ENCODE measurements at places on chromosomes 3 and 15.

DNA sequence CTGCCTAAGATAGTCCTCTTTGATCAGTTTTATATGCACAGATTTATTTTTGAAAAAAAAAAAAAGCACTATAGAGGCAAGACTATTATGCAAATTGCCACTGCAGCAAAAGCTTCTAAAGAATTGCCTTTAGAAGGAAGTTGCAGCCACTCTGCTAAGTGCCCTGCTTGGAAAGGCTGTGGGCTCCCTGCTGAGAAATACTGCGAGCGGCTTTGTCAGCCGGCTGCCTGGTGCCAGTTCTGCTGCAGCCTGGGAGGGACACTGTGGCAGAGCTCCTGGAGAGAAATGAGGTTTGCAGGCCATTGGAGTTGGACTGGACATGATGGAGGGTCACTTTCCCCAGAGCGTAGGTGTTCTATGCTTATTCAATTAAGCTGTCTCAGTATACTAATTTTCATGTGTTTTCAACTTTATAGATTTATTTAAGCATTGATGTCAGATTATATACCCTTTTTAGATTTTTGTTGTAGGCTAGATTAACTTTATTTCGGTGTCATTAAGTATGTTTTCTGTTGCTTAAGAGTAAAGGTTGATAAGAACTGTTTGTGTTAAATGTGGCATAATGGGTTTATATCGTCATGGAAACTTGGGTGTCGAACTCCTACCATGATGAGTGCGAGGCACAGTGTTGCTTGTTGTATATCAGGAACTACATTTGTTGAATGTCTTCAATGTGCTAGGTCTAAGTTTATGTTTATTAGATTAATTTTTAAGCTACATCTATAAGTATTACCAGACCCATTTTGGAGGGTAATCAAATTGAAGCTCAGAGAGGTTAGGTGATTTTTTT, 6.6 kb downstream of the MAP2K5 start:
- no peak for DNase-seq

GRCh38 chr15:59354417-59355031, 18.1 kb downstream of the MYO1E start:
- DNase-seq, result no peak

DNA sequence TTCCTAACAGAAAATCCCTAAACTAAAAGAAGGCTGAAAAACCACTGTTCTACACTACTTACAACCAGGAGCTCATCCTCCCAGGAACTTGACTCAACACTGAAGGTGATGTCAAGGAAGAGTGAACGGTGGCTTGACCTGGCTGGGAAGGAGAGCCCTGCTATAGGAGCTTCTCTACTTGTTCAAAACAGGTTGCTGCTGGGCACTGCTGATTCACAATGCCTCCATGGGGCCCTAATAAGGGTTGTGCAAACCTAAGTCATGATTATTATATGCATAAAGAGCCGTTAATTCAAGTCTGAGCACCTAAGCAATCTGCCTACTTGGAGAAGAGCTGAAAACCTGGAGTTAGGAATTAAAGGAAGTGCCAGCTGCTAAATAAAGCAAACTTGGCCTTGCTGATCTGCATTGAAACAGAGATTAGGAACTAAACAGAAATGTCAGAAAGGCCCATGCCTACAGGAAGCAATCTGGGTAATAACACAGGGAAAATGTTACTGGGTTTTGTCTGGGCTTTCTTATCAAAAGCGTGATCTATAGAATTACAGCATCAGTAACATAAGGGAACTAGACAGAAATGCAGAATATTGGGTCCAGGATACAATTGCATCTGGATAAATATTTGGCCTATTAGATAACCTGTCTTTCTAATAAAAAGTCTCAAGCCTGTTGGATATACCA, 243.2 kb downstream of the NEK10 start:
- DNase-seq, result no peak

DNA sequence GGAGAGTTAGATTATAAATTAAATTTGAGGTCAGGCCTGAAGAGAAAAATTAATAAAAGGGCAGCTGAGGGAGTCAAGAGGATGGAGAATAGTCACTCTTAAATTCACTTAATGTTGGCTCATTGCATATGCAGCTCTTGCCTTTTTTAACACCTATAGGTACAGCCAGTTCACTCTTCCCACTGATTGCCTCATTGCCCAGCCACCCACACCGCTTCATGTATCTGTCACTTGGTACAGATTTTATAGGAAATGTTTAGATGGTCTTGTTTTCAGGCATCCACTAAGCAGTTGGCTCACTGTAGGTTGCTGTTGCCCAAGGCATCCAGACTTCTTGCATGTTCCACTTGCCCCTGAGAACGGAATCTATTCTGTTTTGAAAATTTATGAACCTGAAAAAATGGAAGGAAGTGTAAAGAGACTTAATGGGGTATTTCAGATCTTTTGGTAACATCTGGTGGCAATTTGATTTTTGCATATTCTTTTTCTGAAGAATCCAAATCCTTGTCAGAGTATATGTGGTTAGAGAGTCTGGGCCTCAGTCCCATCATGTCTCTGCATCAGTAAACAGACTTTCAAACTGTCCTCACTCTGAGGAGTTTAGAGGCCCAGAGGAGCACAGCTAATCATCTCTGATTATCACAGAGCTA, 151.9 kb downstream of the RBPMS2 start:
- DNase-seq, result peak; percentile 24
